ENCODE measurements at places on chromosomes 12 and 14.

GRCh38 chr14:102238131-102238530 lies 66.8 kb downstream of the MOK start:
- no peak for DNase-seq

DNA sequence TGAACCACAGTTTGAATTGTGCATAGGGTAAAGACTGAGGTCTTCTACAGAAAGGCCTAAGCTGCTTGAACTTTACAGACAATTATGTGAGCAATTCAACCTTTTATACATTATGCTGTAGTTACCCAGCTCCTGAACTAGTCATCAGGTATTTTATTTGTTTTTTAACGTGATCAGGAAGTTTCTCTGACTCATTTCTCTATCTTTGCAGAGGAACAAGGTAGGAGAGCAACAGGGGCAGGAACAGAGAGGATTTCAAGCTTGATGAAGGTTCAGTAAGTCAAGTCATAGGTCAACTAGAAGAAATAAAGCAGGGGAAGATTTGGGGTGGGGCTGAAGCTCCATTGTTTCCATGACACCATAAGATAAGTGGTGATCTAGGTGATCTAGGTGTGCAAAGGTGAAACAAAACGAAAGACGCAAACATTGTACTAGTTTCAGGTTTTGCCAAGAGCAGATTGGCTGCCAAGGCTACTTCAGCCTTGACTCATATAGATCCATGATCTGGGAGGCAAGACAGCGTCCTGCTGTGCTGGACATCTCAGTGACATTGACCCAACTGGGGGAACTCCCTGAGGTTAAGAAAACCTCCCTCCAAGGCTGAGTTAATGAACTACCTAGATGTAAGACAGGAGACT lies 198.1 kb downstream of the DAD1 start:
- no peak for DNase-seq

DNA sequence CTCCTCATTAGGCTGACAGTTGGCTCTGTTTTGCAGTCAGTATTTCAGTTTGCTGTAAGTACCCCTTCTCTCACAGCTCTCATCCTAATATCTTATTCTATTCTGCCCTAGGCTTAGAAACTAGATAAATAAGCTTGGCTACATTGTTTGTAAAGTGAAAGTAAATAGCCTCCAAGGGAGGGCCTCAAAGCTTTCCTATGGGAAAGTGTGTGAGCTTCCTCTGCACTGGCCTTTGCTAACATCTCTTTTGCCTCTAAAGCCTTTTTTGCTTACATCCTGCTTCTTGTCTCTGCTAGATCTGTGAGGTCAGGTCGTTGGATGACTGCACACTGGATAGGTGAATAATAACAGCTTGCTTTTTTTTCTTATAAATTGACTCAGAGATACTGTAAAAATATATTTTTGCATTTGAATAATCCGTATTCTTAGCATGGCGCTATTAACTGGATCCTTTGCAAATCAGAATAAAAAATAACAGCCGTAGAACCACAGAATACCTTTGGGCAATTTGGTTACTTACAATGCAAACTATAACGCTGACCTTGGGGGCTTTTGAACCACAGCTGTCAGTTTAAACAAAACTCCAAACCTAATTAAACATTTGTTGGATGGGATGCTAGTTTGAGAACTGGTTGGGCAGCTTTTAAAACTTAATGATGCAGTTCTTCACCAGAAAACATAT lies 55.1 kb downstream of the TTC6 start:
- no peak for DNase-seq

- DNase-seq: no peak
Observed at GRCh38 chr12:2607881-2608607, 186.7 kb upstream of the FKBP4 start.

DNA sequence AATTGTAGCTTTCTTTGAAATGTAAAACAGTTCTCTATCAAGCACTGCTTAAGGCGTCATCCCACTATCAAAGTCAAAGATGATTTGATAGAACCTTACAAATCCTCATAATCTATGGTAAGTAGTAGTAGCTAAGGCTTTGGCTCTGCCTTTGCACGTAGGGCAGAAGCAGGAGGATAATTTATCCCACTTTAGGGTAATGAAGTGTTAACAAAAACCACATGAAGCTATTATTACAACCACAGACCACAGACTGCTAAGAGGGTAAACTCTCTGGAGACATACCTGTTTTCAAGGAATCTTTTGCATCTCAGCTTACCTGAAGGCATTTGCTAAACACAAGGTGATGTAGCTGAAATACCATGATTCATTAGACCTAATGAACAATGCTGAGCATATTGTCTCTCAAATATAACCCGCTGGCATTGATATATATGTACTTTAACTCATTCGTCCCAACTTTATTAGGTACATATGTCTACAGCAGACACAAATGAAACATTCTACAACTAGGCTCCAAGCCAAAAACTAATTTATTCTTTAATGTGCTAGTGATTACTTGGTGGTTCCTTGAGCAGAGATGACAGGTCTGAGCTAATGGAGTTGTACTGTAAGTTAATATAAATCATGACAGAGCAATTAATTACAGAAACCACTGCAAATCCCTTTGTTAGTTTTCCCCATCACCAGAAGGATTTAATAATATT lies 368.8 kb downstream of the ETNK1 start:
- DNase-seq: no peak

GRCh38 chr12:131787143-131787660 lies 41.0 kb upstream of the MMP17 start:
- DNase-seq: no peak

- DNase-seq: no peak
Observed at GRCh38 chr12:116890330-116890729, 9.1 kb upstream of the HRK start.

DNA sequence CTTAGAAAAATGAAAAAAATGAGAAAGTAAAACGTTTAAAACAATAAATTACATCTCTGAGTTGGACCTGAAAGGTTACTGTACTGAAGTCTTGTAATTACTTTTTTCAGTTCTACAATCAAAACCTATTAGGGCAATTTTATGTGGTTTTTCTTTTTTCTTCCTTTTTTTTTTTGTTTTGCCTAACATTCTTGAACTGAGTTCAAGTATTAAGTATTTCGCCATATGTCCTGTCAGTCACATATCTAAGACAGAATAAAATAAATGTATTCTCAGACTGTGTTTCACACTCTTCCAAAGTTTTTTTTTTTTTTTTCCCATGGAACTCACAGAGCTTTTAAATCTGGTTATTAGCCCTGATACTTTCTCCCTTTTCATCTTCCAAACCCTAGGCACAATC lies 172.0 kb downstream of the BCAT1 start:
- DNase-seq: no peak

DNA sequence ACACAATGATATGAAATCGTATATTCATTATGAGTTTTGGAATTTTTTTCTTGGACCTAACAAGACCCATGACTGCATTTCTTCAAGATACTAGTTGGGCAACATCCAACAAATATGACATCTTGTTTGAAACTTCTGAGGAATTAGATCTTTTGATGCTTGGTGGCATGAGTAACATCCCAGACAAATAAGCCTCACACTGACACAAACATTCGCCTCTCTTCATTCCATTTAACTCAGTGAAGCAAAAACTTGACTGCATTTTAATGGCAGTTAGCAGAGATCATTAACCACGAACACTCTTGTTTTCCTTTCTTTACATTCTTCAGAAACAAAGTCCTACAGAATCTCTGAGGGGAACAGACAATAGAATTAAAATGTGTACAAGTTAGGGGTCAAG lies 758.3 kb downstream of the C12orf50 start:
- no peak for DNase-seq

GRCh38 chr12:97140355-97140754 lies 233.3 kb downstream of the NEDD1 start:
- no peak for DNase-seq

- no peak for DNase-seq
Observed at GRCh38 chr14:94307410-94307992, 14.4 kb upstream of the SERPINA10 start.

DNA sequence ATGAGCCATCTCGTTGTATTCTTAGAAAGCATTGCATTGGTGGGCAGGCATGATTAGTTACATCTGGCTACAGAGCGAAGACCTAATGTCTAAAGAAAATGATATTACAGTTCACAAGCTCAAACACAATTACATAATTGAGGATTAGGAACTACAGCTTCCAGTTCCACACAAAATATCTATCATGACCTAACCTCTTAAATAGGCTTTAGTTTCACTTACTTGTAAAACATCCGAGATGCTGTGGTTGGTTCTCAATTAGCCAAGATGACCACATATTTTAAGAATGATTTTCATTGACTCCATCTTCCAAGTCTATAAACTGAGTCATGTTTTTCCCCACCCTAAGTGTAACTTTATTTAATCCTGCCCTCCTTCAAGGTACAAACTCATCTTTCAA lies 69.5 kb downstream of the LRIG3 start:
- DNase-seq: no peak

GRCh38 chr12:113464452-113464775 lies 7.3 kb downstream of the LHX5 start:
- no peak for DNase-seq

- no peak for DNase-seq
Observed at GRCh38 chr12:124633365-124634362, 66.3 kb upstream of the NCOR2 start.

DNA sequence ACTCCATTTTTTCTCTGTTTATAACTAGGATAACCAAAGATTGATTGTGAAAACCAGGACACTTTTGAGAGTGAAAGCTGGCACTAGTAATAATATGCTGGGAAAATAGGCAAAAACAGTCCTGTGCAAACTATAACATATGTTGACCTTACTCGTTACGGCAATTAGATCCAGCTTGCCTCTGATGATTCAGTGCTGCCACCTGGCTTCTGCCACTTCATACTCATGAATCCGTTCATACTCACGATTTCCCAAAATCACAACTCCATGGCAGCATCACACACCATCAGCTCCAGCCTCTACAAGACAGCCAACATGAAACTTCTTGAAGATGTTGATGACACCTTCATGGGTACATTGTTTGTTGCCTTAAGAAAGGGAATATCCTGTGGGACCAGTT lies 49.1 kb upstream of the CAND1 start:
- no peak for DNase-seq

DNA sequence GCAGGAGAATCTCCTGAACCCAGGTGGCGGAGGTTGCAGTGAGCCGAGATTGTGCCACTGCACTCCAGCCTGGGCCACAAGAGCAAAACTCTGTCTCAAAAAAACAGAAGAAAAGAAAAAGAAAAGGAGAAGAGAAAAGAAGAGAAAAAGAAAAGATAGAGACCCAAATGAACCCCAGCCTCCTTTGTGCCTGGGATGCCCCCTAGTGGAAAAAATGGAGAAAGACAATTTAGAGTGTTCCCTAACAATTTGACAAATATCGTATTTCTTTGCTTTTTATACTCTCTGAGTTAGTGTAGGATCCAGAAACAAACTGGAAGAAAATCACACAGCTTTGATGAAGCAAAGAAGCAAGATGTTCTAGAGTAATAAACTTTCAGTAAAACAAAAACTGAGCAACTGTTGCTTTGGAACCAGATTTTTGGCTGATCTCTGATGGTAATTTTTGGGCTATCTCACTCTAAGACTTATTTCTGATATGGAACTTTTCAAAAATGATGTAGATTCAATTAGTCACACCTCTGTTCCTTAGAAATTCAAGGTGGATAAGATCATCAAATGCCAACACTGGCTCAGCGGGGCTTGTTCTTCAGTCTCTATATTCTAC lies 18.6 kb upstream of the PRKAB1 start:
- DNase-seq: no peak

DNA sequence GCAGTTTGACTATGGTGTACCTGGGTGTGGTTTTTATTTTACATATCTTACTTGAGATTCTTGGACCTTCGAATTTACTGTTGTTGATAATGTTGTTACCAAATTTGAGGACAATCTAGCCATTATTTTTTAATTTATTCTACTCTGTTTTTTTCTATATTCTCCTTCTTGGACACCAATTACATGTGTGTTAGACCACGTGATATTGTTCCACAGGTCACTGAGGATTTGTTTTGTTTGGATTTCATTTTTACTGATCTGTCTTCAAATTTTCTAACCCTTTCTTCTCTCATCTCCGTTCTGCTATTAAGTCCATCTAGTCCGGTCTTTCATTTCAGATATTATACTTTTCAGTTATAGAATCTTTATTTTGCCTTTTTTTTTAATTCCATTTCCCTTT lies 204.9 kb upstream of the BCL2L14 start:
- no peak for DNase-seq
